Naive thymus-derived CD4-positive, alpha-beta T cell (primary cell): ENCODE measurements at places on chromosomes 4 and X. TPM values are rescaled to one million over a fixed set of nuclear protein-coding genes. Genes with fewer than 3 reads are reported as not detected.

FREM3 gene
- 0.02 TPM for polyA plus RNA-seq

SSX1 gene
- polyA plus RNA-seq: not detected

FMR1NB gene
- polyA plus RNA-seq: not detected

STPG2 gene
- not detected for polyA plus RNA-seq

CLCN4 gene
- not detected for polyA plus RNA-seq
